ENCODE measurements at places on chromosomes 13 and 19.

GRCh38 chr13:25869941-25870340 is 181.9 kb downstream of the SHISA2 start:
- no peak for DNase-seq

GRCh38 chr13:78689011-78689410 is 30.1 kb upstream of the OBI1 start:
- no peak for DNase-seq

GRCh38 chr13:44188257-44188656 is 185.4 kb upstream of the SERP2 start:
- no peak for DNase-seq

DNA sequence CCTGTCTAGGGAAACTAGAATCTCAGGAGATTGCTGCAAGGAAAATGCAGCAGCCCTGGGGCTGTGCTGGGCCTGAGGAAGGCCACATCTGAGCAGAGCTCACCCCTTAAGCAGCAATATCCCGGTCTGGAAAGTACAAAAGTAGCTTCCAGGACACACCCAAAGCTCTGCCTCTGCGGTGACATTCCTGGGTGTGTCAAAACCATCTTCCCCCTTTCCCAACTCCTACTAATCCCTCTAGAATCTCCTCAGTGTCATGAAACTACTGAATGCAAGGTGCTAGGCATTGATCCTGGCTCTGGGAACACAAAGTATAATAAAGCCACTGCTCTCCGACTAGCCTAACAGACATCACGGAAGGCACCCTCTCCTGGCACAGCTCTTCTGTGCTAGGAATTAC is 5.0 kb downstream of the PBX4 start:
- no peak for DNase-seq

- DNase-seq: no peak
Observed at GRCh38 chr13:76668141-76668540, 218.1 kb downstream of the KCTD12 start.

- no peak for DNase-seq
Observed at GRCh38 chr13:97946951-97947588, 6.4 kb upstream of the IPO5 start.

GRCh38 chr13:30138511-30138910 is 168.8 kb downstream of the KATNAL1 start:
- DNase-seq: no peak

- no peak for DNase-seq
Observed at GRCh38 chr13:30696278-30697176, 38.8 kb upstream of the ALOX5AP start.

- no peak for DNase-seq
Observed at GRCh38 chr13:33466262-33466661, 180.7 kb upstream of the STARD13 start.

DNA sequence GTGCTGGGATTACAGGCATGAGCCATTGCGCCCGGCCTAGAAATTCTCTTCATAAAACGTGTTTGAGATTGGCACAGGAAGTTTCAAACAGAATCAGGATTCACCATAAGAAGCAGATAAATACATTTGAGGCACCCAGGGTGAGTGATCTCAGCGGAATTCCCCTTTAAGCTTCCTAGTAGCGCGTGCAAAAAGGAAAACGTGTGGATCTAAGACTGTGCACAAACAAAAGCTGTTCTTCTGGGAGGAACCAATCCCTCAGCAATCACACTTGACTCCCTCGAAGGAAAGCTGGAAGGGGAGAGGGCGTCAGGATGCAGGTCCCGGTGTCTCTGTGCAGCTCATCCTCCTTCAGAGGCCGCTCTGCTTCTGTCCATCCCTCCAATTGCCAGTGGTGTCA is 15.5 kb downstream of the MCF2L start:
- no peak for DNase-seq

- DNase-seq: no peak
Observed at GRCh38 chr19:43229315-43229714, 23.9 kb upstream of the PSG4 start.

- DNase-seq: no peak
Observed at GRCh38 chr13:80923907-80924306, 583.0 kb upstream of the SPRY2 start.

DNA sequence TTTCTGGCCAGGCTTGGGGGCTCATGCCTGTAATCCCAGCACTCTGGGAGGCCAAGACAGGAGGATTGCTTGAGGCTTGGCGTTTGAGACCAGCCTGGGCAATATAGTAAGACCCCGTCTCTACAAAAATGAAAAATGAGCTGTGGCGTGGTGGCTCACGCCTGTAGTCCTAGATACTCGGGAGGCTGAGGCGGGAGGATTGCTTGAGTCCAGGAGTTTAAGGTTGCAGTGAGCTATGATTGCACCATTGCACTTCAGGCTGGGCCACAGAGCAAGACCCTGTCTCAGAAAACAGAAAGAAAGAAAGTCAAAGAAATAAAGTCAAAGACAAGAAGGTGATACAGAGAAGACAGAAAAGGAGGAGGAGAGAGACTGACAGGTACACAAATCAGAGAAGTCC is 2.5 kb upstream of the CACNG6 start:
- no peak for DNase-seq

DNA sequence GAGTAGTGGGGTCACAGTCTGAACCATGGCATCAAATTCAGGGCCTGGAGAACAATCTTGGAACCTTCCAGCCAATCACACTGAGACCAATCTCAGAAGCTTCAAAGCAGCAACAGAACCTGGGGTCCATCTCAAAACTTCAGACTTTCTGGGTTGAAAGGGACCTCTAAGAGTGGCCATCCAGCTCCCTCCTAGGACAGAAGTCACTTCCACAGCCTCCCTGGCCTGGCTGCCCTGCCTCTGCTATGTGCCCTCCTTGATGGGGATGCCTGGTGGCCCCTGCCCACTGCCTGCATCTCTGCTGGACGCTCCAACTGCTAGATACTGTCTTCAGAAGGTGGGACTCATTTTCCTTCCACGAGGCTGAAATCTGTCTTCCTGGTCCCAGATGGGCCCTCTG is 1.8 kb downstream of the TLE2 start:
- DNase-seq: no peak

DNA sequence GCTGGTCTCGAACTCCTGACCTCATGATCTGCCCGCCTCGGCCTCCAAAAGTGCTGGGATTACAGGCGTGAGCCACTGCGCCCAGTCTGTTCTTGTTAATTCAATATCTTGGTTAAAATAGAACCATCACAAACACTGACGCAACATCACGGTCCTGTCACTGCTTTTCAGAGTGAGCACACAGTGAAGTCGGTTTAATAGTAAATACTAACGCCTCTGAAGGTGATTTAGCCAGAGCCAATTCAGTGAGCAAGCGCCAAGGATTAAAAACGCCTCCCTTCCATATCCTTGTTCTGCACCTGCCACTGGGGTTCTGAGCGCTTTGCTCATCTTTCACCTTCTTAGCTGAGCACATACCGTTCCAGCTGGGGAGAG is 30.3 kb downstream of the LAMP1 start:
- no peak for DNase-seq
